ENCODE measurements at places on chromosomes 4 and X. TPM values are rescaled to one million over a fixed set of nuclear protein-coding genes. Genes with fewer than 3 reads are reported as not detected.

Gene DAPP1
- 5.0 TPM for total RNA-seq

Gene ANOS1
- total RNA-seq = 3.5 TPM

- DNase-seq = no peak
These were observed 1.6 kb upstream of the SH3RF1 start for GRCh38 chr4:169272265-169272886.

- no peak for DNase-seq
These were observed 1194.6 kb downstream of the ADGRL3 start for GRCh38 chr4:62394766-62395165.

DNA sequence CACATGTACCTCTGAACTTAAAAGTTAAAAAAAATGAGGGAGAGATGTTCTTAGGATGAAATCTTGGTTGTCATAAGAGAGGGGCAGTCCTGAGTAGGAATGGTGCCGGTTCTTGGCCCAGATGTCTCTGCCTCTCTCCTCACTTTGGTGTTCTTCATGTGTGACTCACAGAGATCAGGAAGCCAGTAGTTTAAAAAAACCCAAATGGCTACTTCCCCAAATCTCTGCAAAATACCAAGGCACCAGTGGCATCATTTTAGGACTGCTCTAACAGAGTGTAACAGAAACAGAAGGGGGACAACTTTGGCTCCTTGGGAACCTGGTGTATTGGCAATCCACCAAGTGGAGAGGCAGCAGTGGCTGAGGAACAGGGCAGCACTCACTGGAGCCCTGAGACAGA is 116.8 kb downstream of the SCD5 start:
- no peak for DNase-seq
